NCI-H1930 (cell line): ENCODE measurements at places on chromosomes 11 and 22.

GRCh38 chr11:8251616-8252295 lies 11.9 kb downstream of the LMO1 start:
- DNase-seq = no peak

DNA sequence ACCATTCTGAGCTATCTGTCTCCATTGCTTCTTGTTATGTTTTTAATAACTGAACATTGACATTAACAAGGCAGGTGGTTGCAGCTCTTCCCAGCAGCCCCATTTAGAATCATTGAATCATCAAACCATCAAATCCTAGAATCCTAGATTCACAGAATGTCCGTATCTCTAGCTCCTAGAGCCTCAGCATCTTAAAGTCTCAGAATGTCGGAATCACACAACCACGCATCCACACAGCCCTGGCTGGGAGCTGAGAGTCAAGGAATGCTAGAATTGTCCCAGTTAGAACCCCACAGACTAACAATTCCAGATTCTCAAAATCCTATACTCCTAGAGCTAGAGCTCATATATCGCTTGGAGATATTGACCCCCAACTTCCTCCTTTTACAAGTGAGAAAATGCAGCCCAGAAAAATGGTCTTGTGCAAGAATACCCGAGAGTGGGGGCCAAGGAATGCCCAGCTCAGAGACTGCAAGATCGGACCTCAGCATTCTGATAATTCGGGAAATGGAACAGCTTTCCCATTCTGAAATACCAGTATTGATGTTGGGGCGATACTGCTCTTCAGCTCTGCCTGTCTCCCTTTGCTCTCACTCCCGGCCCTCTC lies 38.8 kb downstream of the PDE2A start:
- no peak for DNase-seq

DNA sequence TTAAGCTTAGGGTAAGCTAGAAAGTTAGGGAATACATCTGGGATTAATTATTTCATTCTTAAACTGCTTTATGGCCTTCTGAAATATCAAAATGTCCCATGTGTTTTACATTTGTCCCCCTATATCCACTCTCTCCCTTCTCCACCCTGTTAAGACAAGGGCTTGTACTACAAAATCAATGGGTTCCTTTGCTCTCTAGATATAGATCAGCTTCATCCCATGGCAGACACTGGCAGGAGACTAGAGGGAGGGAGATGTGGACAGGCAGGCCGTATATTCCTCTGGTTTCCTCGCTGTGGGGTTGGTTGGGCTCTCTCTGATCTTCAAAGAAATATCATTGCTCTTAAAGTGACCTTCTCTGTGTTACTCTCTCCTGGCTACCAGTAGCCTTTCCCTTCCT lies 1281.0 kb downstream of the LRRC4C start:
- DNase-seq = no peak

- DNase-seq = no peak
These were observed 11.0 kb downstream of the TEAD1 start for GRCh38 chr11:12685229-12685628.

DNA sequence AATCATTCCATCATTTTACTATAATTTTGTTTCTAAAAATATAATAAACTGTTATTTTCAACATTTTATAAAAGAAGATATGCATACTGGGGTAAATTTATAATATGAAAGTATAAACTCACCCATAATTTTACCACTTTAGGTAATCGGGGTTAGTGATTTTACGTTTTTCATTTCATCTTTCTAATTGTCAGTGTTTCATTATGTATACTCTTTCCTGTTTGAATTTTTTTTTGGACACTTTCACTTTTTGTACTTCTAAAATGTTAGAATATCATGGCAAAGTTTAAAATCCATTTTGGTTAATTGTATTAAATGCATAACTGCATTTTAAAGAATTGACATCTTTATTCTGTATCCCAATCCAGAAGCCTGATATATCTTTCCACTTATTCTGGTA lies 115.8 kb downstream of the METTL15 start:
- DNase-seq = no peak

DNA sequence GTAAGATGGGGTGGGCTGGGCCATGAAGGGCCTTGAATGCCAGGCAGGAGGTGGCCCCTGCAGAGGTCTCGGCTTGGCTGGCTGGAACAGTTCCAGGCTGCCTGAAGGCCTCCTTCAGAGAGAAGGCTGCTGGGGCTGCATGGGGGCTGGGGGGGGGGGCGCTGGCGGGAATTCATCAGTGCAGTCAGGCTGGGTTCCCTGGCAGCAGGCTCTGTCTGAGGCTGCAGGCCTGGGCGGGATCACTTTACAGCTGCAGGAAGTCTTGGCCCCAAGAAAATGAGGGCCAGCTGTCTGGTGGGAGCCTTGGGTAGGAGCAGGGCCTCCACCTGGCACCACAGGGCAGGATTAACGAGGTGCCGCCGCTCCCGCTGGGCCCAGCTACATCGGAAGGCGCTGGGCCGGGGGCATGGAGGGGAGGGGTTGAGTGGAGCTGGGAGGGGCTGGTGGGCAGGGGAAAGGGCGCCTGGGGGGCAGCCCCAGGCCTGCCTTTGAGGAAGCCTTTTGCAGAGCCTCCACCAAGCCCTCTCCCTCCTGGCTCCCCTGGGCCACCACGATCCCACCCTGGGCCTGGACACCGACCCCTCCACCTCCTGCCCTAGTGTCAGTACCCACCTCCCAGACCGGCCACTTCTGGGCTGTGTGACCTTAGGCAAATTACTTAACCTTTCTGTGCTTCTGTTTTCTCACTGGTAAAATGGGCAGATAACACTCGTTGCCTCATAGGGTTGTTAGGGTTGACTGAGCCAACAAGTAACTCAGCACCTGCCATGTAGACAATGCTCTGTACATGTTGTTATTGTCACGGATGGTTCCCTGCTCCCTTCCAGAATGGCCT lies 31.0 kb upstream of the HMOX1 start:
- no peak for DNase-seq

DNA sequence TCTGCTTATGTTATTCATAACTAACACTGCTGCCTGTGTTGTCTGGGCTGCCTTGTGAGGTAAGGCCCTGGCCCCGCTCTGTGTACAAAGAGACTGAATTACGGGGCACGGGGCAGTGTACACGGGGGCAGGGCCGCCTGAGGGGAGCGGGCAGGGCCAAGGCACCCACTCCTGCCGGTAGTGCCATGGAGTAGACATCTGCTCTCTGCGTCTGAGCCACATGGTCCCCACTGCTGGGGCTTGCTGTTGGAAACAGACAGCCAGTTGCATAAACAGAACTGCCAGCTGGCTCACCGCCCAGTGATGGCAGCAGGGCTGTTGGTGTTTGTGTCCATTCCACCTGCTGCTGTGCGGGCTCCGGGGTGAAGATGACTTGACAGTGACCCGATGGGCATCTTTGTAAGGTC lies 19.8 kb downstream of the FAM118A start:
- DNase-seq = no peak

- no peak for DNase-seq
These were observed 116.1 kb downstream of the CCDC34 start for GRCh38 chr11:27246925-27247324.

GRCh38 chr11:65767406-65767805 lies 13.4 kb downstream of the AP5B1 start:
- DNase-seq = no peak

- no peak for DNase-seq
These were observed 26.2 kb upstream of the LRRC32 start for GRCh38 chr11:76696756-76697155.

DNA sequence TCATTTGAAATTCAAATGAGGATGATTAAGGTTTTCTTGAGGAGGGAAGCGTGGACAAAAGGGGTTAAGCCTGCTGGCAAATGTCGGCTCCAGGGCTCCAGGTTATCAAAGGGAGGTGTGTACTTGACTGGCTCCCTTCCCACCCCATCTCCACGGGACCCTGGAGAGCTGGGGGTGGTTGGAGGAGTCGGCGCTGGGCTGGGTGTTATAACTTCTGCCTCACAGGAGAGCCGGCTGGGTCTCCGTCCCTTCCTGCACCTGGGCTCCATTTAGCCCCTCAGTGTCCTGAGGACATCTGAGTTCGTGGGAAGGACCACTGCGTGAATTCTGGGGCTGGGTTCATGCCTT lies 15.6 kb downstream of the POU2F3 start:
- no peak for DNase-seq

- no peak for DNase-seq
These were observed 148.7 kb upstream of the ISX start for GRCh38 chr22:34917239-34917638.

DNA sequence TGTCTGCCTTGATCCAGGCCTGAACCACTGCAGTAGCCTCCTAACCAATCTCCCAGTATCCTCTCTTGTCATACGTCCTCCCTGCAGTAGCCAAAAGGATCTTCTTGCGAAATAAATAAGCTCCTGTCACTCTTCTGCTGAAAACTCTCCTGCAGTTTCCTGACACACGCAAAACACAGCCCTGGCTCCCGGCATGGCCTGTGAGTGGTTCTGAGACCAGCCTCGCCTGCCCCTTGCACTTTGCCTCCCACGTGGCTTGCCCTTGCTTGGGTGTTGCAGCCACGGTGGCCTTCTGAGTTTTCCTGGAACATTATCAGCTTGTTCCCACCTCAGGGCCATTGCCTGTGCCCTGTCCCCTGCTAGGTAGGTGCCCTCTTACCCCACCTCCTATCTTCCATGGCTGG lies 7.2 kb downstream of the ZC3H7B start:
- no peak for DNase-seq

- DNase-seq = no peak
These were observed 6.2 kb downstream of the GRAMD4 start for GRCh38 chr22:46626356-46626755.

GRCh38 chr22:40487663-40488249 lies 117.4 kb downstream of the SGSM3 start:
- DNase-seq = no peak

- no peak for DNase-seq
These were observed 17.6 kb downstream of the INCENP start for GRCh38 chr11:62141111-62142042.

DNA sequence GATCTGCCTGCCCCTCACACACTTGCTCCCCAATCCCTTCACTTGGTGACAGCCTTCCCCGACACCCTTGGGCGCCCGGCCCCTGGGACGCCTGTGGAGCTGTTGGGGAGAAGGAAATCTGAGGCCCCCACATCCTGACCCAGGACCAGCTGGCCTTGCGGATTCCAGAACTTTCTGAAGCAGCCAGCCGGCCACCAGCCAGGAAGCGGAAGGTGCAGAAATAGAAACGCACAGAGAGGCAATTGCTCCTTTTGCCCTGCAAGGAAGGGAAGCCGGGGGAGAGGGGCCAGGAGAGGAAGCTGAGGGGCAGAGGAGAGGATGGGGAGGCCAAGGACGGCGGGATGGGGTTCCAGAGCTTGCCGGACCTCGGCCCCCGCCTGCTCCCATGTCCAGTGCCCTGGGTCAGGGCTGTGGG lies 66.7 kb upstream of the LINC01488 start:
- DNase-seq = no peak

GRCh38 chr11:103609117-103610066 lies 427.0 kb upstream of the DDI1 start:
- no peak for DNase-seq

DNA sequence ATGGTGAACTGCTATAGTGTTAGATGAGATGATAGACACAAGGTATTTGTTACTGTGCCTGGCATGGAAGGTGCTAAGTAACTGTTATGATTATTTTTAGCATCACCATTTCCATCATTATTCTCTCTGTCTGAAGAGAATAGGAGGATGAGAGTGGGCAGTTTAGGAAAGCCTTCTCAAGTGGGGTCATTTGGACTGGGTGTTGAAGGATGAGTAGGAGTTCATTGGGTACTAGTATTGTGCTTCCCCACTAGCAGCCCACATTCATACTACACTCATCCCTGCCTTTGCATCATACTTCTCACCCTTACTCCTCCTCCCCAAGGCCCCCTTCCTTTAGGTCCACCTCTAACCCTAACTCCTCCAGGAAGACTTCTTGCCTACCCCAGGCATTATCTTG lies 20.6 kb downstream of the MYEOV start:
- DNase-seq = no peak

GRCh38 chr11:39690856-39691255 lies 1768.6 kb downstream of the LRRC4C start:
- no peak for DNase-seq

GRCh38 chr22:17846326-17846992 lies 72.2 kb upstream of the BID start:
- DNase-seq = no peak

DNA sequence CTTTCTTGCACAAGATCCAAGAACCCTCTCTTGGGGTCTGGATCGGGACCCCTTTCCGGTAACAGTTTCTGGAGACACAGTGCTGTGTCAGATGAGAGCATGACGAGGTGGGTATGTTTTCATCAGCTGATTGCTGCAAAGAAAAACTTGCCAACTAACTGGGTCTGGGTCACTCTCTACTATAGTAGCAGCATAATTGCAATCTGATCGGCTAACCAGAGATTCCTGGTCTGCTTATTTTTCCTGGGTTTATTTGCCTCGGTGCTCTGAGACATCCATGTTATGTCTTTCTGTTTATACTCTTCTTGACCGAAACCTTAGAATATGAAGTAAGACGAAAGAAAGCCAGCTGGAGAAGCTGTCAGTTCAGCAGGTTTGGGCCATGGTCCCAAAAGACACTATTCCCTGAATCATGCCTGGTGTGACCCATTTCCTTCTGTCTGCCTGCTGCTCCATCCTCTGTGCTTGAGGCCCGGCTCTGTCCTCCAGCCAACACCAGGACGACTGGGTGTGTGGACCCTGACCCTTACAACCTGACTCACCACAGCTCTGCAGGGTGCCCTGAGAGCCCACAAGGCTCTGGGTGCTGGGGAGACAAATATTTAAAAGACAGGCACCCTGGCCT lies 24.1 kb upstream of the CLMP start:
- no peak for DNase-seq

- no peak for DNase-seq
These were observed 79.1 kb downstream of the GUCY1A2 start for GRCh38 chr11:106939157-106939556.

- DNase-seq = no peak
These were observed 40.9 kb downstream of the GALNT18 start for GRCh38 chr11:11580841-11581411.

- DNase-seq = no peak
These were observed 117.1 kb downstream of the LDLRAD3 start for GRCh38 chr11:36060926-36061325.

DNA sequence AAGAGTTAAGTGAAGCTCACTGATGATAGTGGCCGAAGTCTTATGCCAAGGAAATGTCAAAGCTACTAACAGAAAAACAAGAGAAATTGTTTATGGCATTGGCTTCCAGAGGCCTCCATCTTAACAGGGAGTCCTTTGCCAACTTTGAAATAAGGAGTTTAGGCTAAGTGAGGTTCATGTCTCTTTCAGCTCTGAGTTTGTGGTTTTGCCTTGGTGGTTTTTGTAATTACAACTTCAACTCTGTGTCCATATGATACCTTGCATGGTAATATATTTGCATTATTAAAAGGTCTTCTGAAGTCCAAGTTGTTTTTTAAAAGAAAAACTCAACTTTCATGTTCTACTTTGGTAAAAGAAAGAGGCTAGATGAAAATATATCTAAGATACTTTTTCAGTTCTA lies 31.4 kb upstream of the ANO5 start:
- no peak for DNase-seq

DNA sequence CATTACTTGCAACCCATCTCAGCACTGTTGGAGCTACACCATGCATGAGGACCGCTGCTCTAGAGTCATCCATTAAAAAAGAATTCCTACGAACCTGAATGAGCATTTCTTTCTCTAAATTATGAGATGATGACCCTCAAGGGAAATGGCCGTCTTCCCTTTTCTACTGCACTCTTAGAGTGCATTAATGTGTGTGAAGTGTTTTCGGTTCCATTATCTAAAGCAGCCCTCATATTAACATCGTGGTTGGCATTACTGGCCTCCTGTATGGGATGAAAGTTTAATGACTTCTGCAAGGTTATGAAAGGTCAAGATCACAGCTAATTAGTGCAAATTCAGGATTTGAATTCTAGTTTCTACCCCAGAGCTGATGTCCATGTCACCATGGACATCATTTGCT lies 16.7 kb downstream of the CD44 start:
- DNase-seq = no peak
